ENCODE measurements at places on chromosomes 1 and 21. TPM values are rescaled to one million over a fixed set of nuclear protein-coding genes. Genes with fewer than 3 reads are reported as not detected.

TSACC gene
- 0.28 TPM for total RNA-seq

DSCAM gene
- not detected for total RNA-seq

FAM177B gene
- total RNA-seq, result not detected

CFHR3 gene
- total RNA-seq, result not detected

CCNL2 gene
- total RNA-seq, result 63.8 TPM

GORAB gene
- 21.1 TPM for total RNA-seq

SLC45A1 gene
- 1.4 TPM for total RNA-seq

TRIM46 gene
- 1.5 TPM for total RNA-seq

KLHDC9 gene
- 0.28 TPM for total RNA-seq

MIXL1 gene
- total RNA-seq, result not detected

SMIM1 gene
- not detected for total RNA-seq

CAMK2N1 gene
- total RNA-seq, result 8.6 TPM
